ENCODE measurements at places on chromosomes 12 and 14. TPM values are rescaled to one million over a fixed set of nuclear protein-coding genes. Genes with fewer than 3 reads are reported as not detected.

The FZD10 gene
- 1.5 TPM for total RNA-seq

The TRHDE gene
- total RNA-seq: 4.1 TPM

The EIF2S3B gene
- 0.36 TPM for total RNA-seq

The B4GALNT3 gene
- 16.3 TPM for total RNA-seq

The KCNMB4 gene
- 4.8 TPM for total RNA-seq

The CLMN gene
- total RNA-seq: 24.6 TPM

The MYF6 gene
- total RNA-seq: not detected

DNA sequence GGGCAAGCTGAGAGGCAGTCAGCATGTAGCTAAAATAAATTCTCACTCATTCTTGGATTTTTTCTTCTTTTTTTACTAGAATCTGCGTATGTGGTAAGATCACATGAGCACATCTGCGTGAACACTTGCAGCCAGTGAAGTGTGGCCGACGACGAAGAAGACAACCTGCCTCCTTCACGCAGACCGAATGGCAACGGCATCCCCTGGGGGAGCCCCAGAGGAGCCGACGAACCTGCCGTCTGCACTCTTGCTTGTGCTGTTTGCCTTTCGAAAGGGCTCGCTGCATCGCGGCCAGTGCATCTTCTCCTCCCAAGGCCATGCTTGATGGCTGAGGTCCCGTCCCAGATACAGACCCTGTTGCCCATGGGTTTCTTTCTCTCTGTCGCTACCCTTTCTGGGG is 113.8 kb downstream of the KCNK10 start:
- H3K4me3 ChIP-seq: no peak overlapping the region
- H3K27ac ChIP-seq: no peak overlapping the region
- no peaks in the 10 kb centered on the region for H3K27me3 ChIP-seq
- no peak for DNase-seq
- H3K36me3 ChIP-seq: no peaks in the 10 kb centered on the region

DNA sequence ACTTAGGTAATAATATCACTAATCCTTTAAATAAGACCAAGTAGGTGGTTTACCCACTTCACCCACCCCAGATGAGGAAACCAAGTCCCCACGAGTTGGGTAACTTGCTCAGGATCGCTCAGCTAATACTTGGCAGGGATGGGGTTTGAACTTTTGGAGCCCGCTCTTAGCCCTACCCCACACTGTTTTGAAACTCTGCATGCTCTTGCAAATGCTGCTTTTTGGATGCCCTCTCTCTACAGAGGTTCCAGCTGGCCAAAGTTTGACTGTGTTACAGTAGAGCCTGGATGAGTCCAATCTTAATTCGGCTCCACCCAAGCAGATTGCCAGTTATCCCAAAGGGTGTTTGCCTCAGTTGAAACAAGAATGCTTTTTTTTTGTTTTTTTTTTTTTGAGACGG is 6.8 kb downstream of the PLEKHG3 start:
- H3K36me3 ChIP-seq: no peaks in the 10 kb centered on the region
- H3K27ac ChIP-seq: no peak overlapping the region
- H3K4me3 ChIP-seq: no peak overlapping the region
- H3K4me1 ChIP-seq: peaks cover 13% of the 10 kb centered on the region

- H3K27ac ChIP-seq: peak within 1 kb of the TSS; percentile 98
- peaks cover 7% of the 10 kb centered on the region for H3K36me3 ChIP-seq
- no peaks in the 10 kb centered on the region for H3K27me3 ChIP-seq
- peak within 1 kb of the TSS; percentile 80 for H3K4me3 ChIP-seq
- peak; percentile 90 for DNase-seq
- H3K4me1 ChIP-seq: peaks cover 17% of the 10 kb centered on the region
These were observed at the start of gene SP1 for GRCh38 chr12:53380104-53380793. TSS of gene SP1 (plus strand) at chr12:53380176. CDS start at chr12:53380292, 116 bp downstream.

- H3K27ac ChIP-seq: no peak overlapping the region
- no peaks in the 10 kb centered on the region for H3K36me3 ChIP-seq
- H3K4me1 ChIP-seq: no peaks in the 10 kb centered on the region
- DNase-seq: no peak
- no peak overlapping the region for H3K4me3 ChIP-seq
These were observed 145.2 kb upstream of the TMCC3 start for GRCh38 chr12:94795520-94795919.

- H3K27me3 ChIP-seq: no peaks in the 10 kb centered on the region
- DNase-seq: peak; percentile 53
- peak overlapping the region; percentile 67 for H3K27ac ChIP-seq
- H3K36me3 ChIP-seq: no peaks in the 10 kb centered on the region
These were observed 25.3 kb upstream of the SPTLC2 start for GRCh38 chr14:77641534-77642341.

DNA sequence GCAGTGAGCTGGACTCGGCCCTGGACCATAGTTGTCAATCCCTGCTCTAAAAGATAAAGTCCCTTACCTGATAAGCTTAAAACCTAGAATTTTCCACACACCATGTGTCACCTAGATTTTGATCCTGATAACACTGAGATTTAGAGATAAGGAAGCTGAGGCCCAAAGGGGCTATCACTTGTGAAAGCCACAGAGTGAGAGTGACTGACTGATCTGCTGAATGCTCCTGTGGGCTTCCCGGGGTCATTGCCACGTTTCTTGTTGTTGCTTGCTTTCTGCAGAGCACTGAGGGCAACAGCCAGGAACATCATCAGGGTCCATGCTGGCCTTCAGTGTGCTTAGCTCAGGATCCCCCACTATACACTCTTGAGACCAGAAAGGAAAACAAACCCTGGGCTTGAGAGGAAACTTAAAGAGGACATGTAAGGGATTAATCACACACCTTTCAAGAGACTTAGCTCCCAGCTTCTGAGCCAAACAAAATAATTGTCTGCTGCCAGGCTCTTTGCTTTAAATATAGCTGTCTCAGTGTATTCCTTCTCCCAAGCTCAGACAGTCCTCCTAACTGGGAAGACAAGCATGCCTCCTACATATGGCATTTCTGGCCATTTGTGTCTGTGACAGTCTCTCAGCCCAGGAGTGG is 82.6 kb upstream of the ARHGAP5 start:
- peaks cover 4% of the 10 kb centered on the region for H3K4me1 ChIP-seq
- H3K4me3 ChIP-seq: no peak overlapping the region
- H3K27ac ChIP-seq: no peak overlapping the region

GRCh38 chr14:63891148-63891975 is 38.6 kb downstream of the SYNE2 start:
- H3K27me3 ChIP-seq: no peaks in the 10 kb centered on the region
- no peaks in the 10 kb centered on the region for H3K36me3 ChIP-seq
- H3K4me3 ChIP-seq: no peak overlapping the region

DNA sequence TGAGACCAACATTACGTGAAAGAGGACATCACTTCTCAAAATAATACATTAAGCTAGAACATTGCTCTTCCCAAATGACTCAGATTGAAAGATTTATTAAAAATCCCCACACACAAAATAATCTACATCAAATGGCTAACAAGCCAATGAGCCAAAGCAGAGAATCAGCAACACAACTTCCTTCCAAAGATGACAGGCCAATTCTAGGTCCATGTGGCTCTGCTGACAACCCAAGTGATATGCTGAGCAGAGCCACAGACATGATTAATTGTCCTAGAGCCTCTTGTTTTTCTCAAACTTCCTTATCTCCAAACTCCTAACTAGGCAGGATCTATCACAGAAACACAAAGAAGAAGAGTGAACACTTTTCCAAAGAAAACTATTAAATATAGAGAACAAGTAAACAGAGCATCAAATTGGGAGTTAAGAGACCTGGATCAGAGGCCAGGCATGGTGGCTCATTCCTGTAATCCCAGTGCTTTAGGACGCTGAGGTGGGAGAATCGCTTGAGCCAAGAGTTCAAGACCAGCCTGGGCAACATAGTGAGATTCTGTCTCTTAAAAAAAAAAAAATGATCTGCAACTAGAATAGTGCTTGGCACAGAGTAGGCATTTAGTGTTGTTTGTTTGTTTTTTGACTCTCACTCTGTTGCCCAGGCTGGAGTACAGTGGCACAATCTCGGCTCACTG is 38.5 kb downstream of the SENP1 start:
- no peak overlapping the region for H3K4me3 ChIP-seq
- H3K27ac ChIP-seq: no peak overlapping the region

GRCh38 chr14:41476526-41476925 is 130.2 kb upstream of the LRFN5 start:
- H3K4me1 ChIP-seq: no peaks in the 10 kb centered on the region
- no peak for DNase-seq
- no peak overlapping the region for H3K27ac ChIP-seq
- no peak overlapping the region for H3K4me3 ChIP-seq
- no peaks in the 10 kb centered on the region for H3K27me3 ChIP-seq
- H3K36me3 ChIP-seq: no peaks in the 10 kb centered on the region

DNA sequence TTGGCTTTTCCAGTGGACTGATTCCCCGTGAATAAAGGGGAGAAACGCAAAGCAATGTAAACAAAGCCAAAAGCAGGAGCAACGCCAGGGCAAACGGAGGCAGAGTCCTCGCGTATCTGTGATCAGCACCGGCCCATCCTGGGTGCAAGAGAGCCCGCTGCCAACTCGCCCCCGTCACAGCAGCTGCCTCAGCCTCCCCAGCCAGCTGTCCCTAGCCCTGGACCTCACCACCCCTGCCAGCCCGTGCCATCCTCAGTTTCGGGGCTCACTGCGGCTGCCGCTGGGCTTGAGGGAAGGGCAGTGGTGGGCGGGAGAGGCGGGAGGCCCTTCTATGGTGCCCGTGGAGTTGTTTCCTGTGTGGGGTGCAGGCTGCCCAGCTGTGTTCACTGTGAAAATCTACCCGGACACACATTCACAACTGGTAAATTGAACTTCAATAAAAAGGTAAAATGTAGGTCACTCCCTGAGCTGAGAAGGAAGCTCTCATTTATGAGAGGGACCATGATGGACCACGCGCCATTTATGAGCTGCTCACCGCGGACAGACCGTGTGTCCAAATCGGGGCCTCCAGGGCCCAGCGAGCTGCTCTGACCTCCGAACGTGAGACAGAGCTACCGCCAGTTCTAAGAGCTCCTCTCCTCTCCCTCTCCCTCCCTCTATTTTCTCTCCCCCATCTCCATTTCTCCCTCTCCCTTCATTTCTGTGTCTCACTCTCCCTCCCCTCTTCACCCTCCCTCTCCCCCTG is 330.5 kb upstream of the SFSWAP start:
- no peak for DNase-seq
- no peaks in the 10 kb centered on the region for H3K36me3 ChIP-seq
- H3K4me3 ChIP-seq: no peak overlapping the region
- H3K27ac ChIP-seq: no peak overlapping the region

DNA sequence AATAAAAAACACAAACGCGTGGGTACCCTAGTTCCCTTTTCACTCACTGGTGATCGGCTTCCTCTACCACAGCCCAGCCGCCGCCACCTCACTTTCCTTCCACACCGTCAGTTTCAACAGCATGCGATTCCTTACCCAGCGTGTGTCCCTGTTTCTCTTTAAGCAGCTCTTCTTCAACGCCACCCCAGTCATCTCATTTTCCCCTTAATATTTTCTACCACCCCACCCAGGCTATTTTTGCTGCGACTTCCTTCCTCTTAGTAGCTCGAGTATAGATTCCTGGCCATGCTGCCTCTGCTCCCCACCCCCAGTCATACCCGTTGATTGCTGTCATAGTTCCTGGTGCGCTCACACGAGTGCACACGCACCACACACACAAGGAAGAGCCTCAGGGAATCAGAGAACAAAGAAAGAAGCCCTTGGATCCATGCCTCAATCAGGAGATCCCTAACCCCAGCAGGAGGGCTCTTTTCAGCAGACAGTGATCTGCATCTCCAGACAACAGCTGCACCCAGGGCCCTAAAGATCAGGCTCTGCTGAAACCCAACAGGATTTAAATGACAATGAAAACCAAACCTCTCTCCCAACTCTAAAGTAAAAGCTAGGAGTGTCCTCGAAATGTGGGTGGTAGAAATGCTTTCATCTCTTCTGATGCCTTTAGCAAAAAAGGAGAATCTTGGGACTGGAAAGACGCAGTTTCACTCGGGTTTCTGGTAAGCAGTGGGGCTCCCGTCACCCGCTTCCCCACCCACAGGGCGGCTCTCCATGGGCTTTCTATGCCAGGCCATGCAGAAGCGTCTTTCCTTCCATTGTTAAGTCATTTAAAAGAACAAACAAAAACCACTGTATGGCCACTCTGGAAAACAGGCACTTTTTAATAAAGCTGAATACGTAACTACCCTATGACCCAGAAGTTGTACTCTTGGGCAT is 23.8 kb downstream of the VPS37B start:
- H3K27ac ChIP-seq: peak overlapping the region; percentile 86
- DNase-seq: peak; percentile 58
- peak overlapping the region; percentile 16 for H3K4me3 ChIP-seq
- H3K4me1 ChIP-seq: peaks cover 51% of the 10 kb centered on the region
- H3K27me3 ChIP-seq: no peaks in the 10 kb centered on the region

DNA sequence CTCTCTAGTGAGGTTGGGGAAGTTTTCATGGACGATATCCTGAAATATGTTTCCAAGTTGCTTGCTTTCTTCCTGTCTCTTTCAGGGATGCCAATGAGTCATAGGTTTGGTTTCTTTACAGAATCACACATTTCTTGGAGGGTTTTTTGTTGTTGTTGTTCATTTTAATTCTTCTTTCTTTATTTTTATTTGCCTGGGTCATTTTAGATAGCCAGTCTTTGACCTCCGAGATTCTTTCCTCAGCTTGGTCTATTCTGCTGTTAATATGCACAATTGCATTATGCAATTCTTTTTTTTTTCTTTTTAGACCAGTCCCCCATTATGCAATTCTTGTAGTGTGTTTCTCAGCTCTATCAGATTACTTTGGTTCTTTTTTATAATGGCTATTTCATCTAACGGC is 338.9 kb downstream of the AEBP2 start:
- H3K4me1 ChIP-seq: no peaks in the 10 kb centered on the region
- no peak overlapping the region for H3K4me3 ChIP-seq
- no peak overlapping the region for H3K27ac ChIP-seq
- no peak for DNase-seq

DNA sequence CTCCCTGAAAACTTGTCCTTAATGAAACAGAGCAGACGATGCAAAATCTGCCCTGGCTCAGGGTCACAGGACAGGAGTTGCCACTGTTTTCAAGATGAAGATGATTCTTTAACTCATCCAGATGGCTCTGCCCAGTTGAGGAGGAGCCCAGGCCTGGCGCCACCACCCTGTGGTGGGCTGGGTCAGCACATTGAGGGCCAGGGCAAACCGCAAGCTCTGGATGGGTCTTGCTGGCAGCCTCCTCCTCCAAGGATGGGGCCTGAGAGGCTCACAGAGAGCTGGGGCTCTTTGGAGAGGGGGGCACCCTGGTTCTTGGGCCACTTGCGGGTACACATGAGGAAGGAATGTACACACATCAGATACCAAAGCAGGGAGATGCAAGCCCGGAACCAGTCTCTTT is 158.2 kb downstream of the NUAK1 start:
- no peak for DNase-seq
- H3K27ac ChIP-seq: no peak overlapping the region
- H3K4me1 ChIP-seq: no peaks in the 10 kb centered on the region
- no peak overlapping the region for H3K4me3 ChIP-seq
- no peaks in the 10 kb centered on the region for H3K27me3 ChIP-seq
- no peaks in the 10 kb centered on the region for H3K36me3 ChIP-seq

- no peak overlapping the region for H3K4me3 ChIP-seq
- H3K27ac ChIP-seq: no peak overlapping the region
- no peaks in the 10 kb centered on the region for H3K36me3 ChIP-seq
- H3K4me1 ChIP-seq: no peaks in the 10 kb centered on the region
These were observed 1026.9 kb downstream of the LRFN5 start for GRCh38 chr14:42633504-42634095.

Measured in prostate gland (tissue), 2 donors.